ENCODE measurements at places on chromosomes 4 and X.
A peak's percentile ranks its signal among the peaks of the same experiment; 100 is the strongest.

DNA sequence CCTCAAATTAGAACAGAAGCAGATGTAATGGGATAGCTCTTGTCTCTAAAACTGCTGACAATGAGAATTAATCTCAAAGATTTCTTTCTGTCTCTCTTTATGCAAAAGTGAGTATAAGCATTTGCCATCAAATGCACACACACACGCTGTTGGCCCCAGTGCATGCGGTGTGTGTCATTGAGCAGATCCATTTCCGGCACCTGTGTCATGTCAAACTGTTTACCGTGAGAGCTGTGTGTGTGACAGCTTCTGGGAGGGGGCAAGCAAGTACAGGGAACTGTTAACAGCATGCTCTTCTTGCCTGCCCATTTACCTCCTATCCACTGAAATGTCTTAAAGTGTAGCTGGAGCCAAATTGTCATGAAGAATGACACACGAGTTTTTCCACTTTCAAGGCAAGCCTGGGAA lies 297.9 kb upstream of the FAT4 start:
- peak; percentile 25 for DNase-seq

DNA sequence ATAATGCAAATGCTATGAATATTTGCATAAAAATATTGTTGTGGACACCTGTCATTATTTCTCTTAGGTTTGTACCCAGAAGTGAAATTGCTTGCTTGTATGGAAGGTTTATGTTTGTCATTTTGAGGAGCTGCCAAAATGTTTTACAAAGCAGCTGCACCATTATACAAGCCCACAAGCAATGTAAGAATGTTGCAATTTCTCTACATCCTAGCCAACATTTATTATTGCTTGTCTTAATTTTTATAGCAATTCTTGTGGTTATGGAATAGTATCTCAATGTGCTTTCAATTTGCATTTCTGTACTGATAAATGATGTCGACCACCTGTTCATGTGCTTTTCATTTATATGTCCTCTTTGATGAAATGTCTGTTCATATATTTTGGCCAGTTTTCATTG lies 18.7 kb upstream of the RBMX start:
- no peak for DNase-seq

GRCh38 chr4:183074288-183074990 lies 24.6 kb upstream of the WWC2 start:
- no peak for DNase-seq

GRCh38 chrX:108219949-108220601 lies 128.5 kb downstream of the ATG4A start:
- DNase-seq: no peak

DNA sequence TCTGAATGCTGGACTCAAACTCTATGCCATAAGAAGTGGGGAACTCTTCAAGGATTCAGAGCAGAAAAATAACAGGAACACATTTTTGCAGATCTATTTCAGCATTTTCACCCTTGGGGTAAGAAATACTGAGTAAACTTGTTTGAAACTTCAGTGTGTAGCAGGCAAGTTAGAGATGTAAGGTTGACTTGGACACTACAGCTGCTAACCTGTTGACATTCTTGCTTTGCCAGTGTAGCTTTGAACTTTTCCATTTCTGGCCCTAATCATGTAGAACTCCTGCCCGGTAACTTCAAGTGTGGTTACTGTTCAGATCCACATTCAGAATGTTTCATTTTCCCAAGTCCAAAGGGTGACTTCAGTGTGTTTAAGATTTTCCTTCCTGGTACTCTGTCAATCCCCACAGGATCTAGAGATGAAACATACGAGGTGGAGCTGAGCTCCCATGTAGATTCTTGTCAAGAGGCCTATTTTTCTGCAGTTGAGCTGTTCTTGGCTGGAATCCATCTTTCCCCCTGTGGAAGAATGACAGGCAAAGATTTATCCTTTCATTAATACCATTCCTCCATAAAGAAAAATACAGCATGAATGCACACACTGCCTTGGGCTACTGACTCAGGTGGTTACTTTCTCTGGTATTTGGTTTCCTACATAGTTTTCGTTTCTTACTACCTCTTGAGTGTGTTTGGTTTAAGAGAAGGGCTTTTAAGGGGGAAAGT lies 34.1 kb downstream of the FHDC1 start:
- no peak for DNase-seq

DNA sequence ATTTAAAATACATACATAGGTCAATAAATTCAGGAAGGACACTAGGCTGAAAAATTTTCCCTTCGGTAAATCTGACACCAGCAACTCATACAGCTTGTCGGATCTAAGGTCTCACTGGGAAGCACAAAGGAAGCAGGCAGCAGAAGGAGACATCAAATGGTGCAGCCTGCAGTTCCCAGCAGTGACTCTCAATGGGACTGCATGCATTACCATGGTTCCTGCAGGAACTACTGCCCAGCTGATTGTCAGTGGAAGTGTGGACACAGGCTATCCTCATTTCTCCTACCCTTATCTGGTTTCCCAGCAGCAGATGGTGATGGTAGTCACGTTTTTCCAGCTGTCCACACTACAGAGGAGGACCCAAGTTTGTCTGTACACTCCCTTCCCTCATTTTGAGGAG lies 113.3 kb downstream of the PPP1R2C start:
- DNase-seq: no peak

- DNase-seq: peak; percentile 20
Observed at GRCh38 chr4:171812665-171813525, at the start of gene GALNTL6. Gene GALNTL6, plus strand, starts transcription at chr4:171813404.

DNA sequence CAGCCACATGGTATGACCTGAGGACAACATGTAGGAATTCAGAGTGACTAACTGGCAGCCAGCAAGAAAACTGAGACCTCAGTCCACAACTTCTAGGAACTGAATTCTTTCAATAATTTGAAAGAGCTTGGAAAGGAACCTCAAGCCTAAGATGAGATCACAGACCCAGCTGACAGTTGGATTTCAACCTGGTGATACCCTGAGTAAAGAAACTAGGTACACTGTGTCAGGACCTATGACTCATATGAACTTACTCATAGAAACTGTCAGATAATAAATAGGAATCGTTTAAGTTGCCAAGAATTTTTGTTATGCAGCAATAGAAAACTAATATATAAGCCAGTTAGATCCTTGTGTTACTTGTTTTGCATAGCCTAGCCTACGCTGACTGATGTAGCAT lies 102.4 kb upstream of the DCAF12L1 start:
- DNase-seq: no peak

- DNase-seq: no peak
Observed at GRCh38 chrX:143461606-143462005, 55.7 kb downstream of the SPANXN3 start.

DNA sequence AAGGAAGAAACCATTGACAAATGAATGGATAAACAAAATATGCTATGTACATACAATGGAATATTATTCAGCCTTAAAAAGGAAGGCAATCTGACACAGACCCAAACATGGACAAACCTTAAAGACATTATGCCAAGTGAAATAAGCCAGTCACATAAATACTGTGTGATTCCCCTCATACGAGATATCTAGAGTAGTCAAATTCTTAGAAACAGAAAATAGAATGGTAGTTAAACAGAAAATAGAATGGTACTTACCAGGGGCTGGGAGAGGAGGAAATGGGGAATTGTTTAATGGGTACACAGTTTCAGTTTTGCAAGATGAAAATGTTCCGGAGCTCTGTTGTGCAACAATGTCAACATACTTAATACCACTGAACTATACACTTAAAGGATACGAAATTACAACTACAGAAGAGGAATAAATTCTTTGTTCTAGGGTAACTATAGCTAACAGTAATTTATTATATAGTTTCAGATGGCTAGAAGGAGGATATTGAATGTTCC lies 47.8 kb upstream of the DUSP21 start:
- no peak for DNase-seq

DNA sequence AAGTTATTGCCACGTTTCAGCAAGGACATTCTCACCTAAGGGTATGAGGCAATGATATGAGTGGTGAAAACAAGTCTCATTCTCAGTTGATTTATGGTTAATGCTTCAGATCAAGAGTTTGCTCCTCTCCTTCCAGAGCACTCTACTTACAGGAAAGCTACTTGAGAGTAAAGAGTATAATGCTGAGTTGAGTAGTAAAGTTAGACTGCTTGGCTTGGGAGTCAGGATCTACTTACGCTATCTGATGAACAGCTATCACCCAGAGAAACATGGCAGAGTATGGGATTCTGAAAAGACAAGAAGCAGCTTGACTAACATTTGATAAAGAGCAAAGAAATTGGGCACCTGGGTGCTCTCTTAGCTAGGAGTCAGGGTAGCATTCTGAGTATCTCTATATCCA lies 211.8 kb downstream of the GLUD2 start:
- DNase-seq: no peak

- DNase-seq: no peak
Observed at GRCh38 chr4:17657849-17658248, 43.4 kb downstream of the MED28 start.

DNA sequence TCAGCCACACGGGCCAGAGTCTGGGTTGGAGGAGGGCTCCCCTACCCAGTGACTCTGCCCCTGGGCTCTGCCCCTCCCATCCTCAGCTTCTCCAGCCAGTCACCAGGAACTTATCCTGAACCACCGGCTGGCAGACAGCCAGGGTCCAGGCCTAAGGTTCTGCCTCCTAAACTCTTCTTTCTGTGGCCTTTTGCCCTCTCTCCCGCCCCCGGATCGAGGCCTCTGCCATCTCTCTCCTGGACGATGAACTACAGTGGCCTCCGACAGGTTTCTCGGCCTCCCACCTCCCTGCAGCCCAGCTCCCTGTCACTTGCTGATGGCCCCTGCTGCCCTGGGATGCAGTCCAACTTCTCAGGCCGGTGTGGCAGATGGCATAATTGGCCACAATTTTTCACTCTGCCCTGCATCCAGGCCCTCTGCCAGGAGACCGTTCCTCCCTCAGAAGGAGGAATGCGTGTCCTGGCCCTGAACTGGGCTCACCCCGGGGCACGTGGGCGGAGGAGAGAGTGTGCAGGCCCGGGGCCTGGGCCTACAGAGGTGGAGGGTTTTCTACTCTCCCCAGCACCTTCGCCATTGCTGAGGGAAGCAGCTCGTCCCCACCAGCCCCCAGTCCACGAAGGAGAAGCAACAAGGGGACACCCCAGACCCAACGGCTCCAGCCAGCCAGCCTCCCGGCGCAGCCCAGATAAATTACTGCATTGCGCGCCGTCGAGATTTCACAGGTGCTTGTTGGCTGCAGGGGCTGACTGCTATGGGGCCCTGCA lies 81.9 kb upstream of the LRPAP1 start:
- peak; percentile 29 for DNase-seq

DNA sequence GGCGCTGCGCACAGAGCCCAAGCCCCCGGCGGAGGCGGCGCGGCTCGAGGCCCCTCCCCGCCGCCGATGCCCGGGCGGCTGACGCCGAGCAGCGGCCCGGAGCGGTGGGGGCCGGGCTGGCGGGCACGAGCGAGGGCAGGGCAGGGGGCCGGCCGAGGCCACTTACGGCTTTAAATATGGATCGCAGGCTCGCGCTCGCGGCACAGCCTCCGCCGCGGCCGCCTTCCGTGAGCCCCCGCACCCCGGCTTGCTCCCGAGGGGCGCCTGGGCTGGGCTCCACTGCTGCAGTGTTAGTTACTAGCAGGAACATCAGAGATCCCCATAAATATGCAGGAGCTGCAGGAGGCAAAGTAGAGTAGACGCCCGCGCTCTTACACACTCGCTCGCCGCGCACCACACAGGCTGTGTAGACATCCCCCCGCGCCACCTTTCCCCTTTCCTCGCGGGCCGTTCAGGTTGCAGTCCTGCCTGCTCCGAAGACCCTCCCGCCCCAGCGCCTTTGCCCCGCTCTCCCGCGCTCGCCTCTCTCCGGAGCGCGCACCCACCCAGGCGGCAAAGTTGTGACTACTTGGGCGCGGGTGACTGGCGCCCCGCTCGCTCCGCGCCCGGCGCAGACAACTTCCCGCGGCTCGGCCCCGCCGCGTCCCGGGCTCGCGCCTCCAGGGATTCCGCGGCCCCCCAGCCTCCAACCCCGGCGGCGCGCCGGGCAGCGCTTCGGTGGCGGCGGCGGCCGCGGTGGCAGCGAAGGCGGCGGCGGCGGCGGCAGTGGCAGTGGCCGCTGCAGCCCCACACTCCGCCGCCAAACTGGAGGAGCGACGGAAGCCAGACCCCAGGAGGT lies 152.0 kb upstream of the SLC4A4 start:
- peak; percentile 72 for DNase-seq

- DNase-seq: peak; percentile 17
Observed at GRCh38 chr4:169024762-169025161, 14.7 kb upstream of the CBR4 start.

DNA sequence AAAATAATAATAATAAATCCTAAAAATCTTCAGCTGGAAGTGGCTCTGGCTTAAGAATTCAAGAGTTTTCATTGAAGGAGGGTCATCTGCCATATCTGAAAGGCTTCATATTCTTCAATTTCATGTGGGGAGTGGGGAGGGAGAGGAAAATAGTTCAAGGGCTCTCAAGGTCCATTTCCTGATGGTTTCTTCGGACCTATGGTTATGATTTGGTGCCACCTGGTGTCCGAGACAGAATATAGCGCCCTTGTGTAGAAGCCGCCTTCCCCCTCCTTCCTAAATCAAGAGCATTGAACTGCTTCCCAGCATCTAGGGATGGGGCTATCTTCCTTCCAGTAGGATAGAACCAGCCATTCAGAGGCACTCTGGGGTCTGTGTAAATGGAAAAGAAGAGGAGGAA lies 34.3 kb downstream of the NLGN3 start:
- DNase-seq: peak; percentile 38

GRCh38 chrX:19563746-19564145 lies 48.4 kb upstream of the MAP3K15 start:
- DNase-seq: no peak

- no peak for DNase-seq
Observed at GRCh38 chr4:82968972-82969371, 41.7 kb downstream of the LIN54 start.

- DNase-seq: no peak
Observed at GRCh38 chr4:119297795-119298194, 24.1 kb downstream of the FABP2 start.

DNA sequence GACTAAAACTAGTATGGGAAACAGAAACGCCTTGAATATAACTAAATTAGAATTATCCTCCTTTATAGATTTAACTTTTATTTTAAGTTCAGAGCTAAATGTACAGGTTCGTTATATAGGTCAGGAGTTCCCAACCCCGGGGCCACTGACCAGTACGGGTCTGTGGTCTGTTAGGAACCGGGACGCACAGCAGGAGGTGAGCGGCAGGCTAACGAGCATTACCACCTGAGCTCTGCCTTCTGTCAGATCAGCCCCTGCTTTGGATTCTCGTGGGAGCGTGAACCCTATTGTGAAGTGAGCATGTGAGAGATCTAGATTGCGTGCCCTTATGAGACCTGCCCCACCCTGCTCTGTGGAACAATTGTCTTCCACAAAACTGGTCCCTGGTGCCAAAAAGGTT lies 51.0 kb downstream of the FAT4 start:
- no peak for DNase-seq

DNA sequence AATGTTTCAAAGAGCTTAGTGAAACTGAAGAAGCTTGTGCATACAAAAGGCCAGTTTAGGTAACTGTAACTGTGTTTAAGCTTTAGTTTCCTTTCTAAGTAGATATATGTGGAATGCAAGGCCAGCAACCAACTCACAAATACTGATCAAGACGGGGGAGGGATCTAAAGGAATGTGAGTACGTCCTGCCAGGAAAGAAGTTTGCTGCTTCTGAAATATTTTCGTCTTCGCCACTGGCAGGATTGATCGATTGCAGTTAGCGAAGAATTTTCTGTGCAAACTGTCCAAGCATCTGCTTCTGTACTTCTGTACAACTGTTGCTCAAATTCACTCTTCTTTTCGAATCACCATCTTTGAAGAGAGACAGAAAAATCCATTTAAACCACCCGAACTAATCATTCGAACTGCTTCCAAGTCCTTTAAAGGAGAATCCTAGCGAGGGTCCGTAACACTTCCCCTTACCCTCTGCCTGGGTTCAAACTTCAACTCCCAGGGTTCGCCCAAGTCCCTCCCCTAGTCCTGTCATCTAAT lies 373 bp upstream of the INTS6L start:
- DNase-seq: no peak

All from heart left ventricle (tissue), 16 donors.